ENCODE measurements at places on chromosomes 12 and 14.

DNA sequence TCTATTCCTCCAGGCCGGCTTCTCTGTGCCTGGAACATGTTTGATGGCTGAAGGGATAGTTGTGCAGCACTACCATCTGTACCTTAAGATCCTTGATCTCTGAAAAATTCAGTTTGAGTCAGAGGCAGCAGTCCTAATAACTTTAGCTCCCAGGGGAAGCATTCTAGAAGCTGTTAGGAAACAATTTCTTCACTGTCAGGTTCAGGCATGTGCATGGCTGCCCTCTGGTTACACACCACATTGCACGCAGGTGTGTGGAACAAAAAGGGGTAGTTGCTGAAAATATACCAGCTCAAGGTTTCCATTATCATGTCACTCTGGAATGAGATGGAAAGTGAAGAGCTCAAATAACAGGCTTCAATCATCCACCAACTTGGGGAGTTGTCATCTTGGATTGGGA lies 80.1 kb downstream of the CHST11 start:
- DNase-seq: no peak

DNA sequence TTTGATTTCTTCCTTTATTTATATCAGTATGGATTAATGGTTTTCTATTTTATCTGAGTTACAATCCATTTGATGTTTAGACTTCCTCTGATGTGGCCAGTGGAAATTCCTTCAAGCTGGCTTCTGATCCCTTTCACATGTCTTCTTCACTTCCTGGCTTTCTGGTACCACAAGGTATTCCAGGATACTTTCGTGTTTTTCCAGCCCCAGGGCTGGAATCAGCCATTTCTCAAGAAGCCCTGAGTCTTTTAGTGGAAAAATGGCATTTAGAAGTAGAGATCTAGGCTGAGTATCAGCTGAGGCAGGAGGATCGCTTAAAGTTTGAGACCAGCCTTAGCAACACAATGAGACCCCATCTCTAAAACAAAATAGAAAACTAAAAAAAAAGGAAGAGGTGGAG lies 93.3 kb downstream of the FIGNL2 start:
- no peak for DNase-seq

DNA sequence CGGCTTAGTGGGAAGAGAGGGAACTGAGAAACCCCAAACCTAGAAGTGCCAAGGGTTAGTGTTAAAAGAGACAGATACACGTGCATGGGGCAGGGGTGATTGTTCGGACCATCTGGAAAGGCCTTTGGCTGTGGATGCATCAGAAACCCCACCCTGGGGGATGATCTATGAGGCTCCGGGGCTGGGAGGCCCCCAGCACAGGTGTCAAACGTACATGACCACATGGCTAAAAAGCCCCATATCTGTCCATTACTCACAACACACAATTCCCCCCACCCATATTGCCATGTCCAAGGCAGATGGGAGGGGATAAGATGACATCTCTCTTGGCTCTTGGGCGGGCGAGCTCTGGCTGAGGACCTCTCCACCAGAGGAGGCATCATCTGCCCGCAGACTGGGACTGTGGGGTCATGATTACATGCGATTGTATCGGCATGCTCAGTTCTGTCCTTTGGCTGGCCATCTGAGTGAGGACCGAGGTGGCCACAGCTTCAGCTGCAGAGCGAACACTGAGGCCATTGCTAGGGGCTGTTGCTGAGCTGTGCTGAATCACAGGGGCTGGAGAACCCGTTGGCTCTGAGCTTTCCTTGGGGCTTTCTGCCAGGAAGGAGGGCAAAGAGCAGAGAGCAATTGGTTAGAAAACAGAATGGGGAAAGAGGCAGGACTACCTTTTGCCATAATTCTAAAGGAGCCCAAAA lies 9.6 kb upstream of the NPFF start:
- DNase-seq: no peak

DNA sequence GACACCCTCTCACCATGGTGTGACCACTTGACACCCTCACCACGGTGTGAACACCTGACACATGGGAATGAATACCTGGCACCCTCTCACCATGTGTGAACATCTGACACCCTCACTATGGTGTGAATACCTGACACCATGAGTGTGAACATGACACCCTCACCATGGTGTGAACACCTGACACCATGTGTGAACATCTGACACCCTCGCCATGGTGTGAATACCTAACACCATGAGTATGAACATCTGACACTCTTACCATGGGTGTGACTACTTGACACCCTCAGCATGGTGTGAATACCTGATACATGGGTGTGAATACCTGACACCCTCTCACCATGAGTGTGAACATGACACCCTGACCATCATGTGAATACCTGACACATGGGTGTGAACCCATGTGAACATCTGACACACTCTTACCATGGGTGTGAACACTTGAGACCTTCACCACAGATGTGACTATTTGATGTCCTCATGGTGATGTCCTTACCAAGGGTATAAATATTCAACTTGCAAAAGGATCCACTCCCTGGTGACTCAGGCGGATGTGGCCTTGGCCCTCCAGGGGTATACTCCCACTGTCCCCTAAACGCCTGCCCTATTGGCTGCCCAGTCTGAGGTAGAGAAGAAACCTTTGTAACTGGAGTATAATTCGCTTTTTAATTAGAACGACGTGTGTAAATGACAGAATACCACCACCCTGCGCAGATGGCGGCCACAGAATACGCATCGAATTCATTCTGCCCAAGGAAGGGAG lies 29.1 kb downstream of the RFLNA start:
- no peak for DNase-seq

- DNase-seq: no peak
These were observed 101.5 kb upstream of the SLCO1C1 start for GRCh38 chr12:20593611-20594010.

- DNase-seq: no peak
These were observed 15.5 kb downstream of the BCL11B start for GRCh38 chr14:99256483-99256874.

GRCh38 chr12:3326156-3326849 lies 164.7 kb upstream of the PRMT8 start:
- no peak for DNase-seq

- no peak for DNase-seq
These were observed 4.8 kb downstream of the HIP1R start for GRCh38 chr12:122839907-122840554.

GRCh38 chr12:60168441-60168840 lies 572.6 kb downstream of the SLC16A7 start:
- DNase-seq: no peak
